ENCODE measurements at places on chromosomes 2 and 18.

- DNase-seq = no peak
These were observed 151.5 kb downstream of the MSH2 start for GRCh38 chr2:47554311-47554905.

- DNase-seq = no peak
These were observed 13.8 kb downstream of the NRXN1 start for GRCh38 chr2:51018145-51018544.

DNA sequence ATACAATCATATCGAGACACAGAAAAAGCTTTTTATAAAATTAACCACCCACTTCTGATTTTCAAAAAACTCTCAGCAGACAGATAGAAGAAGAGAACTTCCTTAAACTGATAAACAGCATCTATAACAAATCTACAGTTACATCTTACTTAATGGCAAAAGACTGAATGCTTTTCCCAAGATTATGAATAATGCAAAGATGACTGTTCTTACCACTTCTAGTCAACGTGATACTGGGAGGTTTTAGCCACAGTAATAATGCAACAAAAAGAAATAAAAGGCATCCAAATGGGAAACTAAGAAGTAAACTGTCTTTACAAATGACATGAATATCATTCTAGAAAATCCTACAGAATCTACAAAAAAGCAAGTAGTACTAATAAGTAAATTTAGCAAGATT, 58.0 kb upstream of the TMEM247 start:
- no peak for DNase-seq

DNA sequence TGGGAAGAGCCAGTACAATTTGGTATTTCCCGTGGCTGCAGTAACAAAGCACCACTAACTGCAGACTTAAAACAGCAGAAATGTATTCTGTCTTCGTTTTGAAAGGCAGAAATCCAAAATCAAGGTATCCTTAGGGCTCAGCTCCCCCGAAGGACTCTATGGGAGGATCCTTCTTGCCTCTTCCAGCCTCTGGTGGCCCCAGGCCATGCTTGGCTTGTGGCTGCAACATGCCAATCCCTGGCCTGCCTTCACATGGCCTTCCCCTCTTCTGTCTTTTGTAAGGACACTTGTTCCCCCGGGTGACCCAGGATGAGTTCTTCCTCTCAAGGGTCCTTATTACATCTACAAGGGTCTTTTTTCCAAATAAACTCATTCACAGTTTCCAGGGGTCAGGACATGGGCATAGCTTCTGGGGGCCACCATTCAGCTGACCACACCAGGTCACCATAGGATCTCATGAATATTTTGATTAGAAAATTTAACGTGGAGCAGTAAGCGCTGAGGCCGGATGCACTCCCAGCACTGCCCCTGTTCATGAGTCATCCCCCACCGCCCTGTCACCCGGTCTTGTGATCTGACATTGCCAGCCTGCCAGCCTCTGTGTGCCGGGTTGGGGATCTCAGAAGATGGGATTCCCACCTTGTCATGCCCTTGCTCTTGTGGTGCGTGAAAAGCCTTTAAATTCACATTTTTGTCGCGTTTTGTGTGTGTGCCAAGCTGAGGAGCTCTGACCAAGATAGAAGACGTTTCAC, 61.2 kb upstream of the B3GNT7 start:
- DNase-seq = no peak

DNA sequence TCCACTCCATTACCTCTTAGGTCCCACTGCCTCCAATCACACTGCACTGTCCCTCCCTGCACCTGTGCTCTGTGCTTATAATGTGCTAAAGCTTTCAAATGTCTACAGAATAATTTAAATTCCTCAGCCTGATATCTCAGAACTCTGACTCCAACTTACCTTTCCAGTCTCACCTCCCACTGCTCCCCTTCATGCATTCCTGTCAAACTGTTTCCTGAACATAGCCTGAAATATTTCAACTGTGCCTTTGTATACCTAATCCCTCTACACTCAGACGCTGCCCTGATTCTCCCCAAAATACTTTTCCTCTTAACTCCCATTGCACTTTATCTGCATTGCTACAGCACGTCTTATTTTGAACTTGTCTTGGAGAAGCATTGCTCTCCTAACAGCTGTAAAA, 40.5 kb downstream of the CHMP3 start:
- no peak for DNase-seq

DNA sequence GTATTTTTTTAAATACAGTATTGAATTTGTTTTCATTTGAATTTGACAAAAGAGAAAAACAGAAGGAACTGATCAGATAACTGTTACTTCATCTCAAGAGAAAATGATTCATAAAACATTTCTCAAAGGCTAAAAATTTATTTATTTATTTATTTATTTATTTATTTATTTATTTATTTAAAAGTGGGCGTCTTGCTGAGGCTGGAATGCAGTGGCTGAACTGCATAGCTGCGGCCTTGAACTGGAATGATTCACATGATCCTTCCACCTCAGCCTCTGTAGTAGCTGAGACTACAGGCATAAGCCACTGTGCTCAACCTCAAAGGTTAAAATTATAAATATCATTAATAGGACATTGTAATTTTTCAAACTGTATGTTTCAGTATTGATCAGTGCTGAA, 4.5 kb upstream of the PUM2 start:
- no peak for DNase-seq

DNA sequence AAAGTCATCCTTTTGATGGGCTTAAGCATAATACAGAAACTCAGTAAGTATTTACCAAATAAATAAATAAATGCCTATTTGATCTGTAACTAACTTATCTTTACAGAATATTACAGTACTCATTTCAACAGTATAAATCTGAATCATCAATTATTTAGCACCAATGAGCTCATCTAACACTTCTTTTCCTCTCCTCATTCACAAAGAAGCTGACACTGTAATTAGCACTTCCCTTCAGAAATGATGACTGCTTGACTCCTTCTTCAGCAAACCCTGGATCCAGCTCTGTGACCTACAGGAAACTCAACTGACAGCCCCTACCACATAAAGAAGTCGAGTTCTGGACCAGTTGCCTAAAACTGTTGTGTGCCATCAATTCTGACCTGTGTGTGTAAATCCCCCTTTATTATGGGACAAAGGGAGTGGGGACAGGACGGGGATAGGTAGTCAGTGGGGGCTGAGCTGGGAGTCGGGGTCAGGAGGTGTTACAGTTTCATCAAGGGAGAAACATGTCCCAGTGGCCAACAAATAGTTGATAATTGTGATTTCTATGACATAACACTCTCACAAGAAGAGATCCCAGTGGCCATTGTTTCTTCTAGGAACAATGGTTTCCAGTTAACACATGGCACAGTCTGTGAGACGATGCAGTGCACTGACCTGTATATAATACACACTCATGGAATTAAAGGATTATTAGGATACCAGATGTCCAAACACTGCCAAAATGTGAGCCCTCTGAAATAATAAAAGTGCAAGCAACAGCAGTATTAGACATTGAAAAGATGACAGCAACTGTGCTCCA, 68.7 kb downstream of the STK39 start:
- no peak for DNase-seq

- DNase-seq = no peak
These were observed 198.2 kb downstream of the NCKAP5 start for GRCh38 chr2:133369901-133370658.

DNA sequence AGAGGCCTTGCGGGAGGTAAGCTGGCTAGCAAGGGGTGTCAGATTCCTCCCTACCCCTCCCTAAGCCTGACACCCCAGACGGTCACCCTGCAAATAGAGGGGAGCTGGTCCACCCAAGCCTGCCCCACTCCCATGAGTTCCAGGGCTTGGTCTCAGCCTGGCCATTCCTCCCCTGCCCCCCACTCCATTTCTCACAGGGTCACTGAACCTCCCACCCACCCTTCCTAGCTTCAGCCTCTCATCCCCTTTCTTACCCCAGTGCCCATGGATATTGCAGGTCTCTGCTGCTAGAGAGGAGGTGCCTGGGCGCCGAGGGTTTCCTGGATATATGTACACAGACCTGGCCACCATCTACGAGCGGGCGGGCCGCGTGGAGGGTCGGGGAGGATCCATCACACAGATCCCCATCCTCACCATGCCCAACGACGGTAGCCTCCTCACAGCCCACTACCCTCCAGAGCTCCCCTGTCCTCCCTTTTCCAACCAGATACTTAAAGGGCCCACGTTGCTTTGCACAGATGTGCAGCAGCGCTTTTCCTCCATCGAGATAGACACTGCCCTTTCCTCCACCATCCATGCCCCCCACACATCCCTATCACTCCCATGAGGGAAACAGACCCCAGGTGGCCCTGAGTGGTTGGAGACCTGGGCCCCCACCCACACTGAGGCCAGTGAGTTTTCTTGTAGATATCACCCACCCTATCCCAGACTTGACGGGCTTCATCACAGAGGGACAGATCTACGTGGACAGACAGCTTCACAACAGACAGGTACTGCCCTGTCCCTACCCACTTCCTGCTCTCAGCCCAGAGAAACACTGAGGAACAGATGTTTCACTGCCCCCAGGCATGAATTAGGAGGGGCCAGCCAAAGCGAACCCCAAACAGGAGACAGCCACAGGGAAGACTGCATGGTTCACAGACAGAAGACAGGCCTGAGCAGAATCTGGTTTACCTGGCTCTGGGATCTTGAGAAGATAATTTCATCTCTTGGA, 15.2 kb upstream of the ANKRD53 start:
- DNase-seq = no peak

DNA sequence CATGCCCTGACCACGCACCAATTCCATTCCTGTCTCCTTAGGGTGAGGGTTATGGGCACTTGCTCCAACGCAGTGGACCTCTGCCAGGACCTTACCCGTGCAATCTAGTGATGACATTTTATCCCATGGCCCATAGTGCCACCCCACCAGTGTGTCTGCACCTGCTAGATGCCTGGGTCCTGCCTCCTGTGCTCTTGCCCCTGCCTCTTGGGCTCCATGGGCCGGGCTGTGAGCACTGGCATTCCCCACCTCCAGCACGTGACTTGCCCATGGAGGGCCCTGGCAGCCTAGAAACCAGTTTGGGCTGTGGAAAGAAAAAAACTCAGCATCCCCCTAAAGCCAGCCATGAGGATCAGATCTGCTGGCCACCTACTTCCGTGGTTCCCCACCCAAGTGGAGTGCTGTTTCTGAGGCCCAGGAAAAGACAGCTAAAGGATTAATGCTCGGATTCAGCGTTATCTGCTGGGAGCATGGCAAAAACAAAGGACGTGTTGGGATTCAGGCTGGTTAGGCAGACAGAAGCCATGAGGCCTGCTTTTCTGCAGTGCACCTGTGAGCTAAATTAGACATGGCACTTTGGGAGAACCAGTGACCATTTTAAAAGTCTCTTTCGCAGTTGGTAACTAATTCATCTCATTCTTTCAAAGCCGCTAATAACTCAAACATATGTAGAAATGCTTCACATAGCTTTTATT, 129.2 kb downstream of the ALPK2 start:
- no peak for DNase-seq

GRCh38 chr2:179594268-179595112, 266.9 kb downstream of the ZNF385B start:
- DNase-seq = no peak

DNA sequence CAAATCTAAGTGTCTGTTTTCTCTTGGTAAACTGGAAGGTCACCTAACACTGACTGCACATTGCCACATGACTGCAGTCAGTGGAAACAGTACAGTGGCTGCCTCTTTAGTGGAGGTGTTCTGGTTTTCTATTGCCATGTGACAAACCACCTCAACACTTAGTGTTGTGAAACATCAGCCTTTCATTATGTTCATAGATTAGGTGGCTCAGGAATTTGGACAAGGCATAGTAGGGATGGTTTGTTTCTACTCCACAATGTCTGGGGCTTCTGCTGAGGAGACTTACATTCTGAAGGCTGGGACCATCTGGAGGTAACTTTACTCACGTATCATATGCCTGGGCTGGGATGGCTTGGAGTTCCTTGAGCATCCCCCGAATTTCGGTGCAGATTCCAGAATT, 26.5 kb downstream of the CCDC85A start:
- DNase-seq = no peak

DNA sequence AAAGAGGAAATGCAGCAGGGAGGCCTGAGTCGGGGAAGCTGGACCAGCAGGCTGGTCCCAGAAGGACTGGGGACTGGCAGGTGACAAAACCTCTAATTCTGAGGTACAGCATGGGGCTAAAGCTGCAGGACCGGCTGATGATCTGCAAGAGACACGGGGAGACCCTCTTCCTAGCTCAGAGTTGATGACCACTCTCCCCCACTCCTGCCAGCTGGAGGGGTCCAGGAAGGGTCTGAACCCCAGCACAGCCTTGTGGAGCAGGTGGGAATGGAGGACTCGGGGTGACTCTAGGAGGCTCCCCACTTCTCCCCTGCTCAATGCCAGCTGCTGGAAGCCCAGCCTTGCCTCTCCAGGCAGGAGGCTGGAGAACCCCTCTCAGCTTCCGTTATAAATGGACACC, 67.7 kb downstream of the TWIST2 start:
- no peak for DNase-seq

DNA sequence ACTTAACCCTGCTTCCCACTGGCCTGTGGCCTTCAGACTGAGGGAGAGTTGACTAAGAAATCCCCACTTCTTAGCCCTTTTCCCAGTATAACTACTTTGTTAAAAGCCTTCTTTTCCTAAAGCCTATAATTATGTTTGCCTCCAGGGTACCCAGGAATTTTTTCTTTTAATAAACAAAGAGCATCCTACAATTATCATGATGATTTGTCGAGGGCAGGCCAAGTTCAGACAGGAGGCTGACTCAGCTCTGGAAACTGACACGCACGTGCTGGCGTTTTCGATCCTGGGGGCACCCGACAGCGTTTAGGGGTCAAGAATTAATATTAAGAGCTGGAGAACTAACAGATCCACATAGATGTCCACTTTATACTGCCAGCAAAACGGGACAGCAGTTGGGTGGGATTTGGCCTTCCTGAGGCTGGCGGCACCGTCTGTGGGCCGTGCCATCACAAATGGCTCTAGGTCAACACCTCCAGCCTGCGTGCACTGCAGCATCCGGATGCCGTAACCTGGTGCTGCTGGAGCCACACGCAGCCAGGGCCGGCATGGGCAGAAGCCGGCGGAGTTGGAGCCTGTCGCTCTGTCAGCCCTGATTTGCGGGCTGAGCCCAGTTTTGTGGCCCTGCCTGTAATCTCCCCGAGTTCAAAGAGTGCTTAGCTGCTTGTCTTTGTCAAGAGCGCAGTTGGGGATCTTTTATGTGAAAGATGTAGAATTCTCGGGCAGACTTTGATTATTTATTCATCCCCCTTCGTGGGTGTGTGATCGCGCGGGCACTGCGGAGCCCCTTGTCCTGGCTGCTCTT, 191.0 kb downstream of the GLI2 start:
- no peak for DNase-seq

DNA sequence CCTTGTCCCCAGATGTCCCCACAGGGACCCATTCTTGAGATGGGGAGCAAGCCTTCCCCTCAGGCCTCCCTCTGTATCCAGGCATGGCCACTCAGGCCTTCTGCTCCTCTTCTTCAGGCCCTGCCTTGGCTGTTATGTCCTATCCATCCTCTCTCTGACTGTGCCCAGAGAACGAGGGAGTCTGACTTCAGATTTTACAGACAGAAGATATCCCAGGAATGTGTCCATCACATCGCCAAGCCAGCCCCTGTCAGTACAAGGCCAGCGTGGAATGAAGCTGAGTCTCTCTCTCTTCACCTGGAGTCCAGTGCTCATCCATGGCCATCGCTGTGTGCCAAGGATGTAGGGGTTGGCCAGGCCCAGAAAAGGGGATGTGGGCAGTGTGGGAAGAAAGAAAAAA, 57.6 kb downstream of the SDC1 start:
- no peak for DNase-seq

- no peak for DNase-seq
These were observed 425.4 kb downstream of the TGIF1 start for GRCh38 chr18:3875376-3875775.

GRCh38 chr2:2188344-2188920, 142.6 kb downstream of the MYT1L start:
- no peak for DNase-seq
